ENCODE measurements at places on chromosomes 2 and 18. TPM values are rescaled to one million over a fixed set of nuclear protein-coding genes. Genes with fewer than 3 reads are reported as not detected.

MERTK gene
- total RNA-seq = 7.2 TPM

BARD1 gene
- total RNA-seq = 87.8 TPM

AFF3 gene
- total RNA-seq = 105 TPM

CDK5R2 gene
- 6.2 TPM for total RNA-seq

FTCDNL1 gene
- 3.3 TPM for total RNA-seq

SPC25 gene
- total RNA-seq = 3.4 TPM

SLC4A5 gene
- total RNA-seq = 2.2 TPM

TM4SF20 gene
- not detected for total RNA-seq

INPP1 gene
- 14.7 TPM for total RNA-seq

UGT1A10 gene
- not detected for total RNA-seq

CPO gene
- total RNA-seq = not detected

CHRNG gene
- total RNA-seq = 0.16 TPM

FAM228B gene
- 109 TPM for total RNA-seq

CRYGD gene
- 1.7 TPM for total RNA-seq

ARL4C gene
- total RNA-seq = 50.2 TPM

SPATA3 gene
- total RNA-seq = not detected

DSG1 gene
- total RNA-seq = 0.16 TPM

ERBB4 gene
- total RNA-seq = 127 TPM

COLEC11 gene
- 0.78 TPM for total RNA-seq

EFEMP1 gene
- 2.8 TPM for total RNA-seq

MBP gene
- 5.8 TPM for total RNA-seq

FAM237A gene
- total RNA-seq = not detected

ABCB11 gene
- total RNA-seq = 0.16 TPM

ABCG5 gene
- under 0.01 TPM for total RNA-seq

CKAP2L gene
- total RNA-seq = 2.2 TPM

SERPINB4 gene
- not detected for total RNA-seq

EN1 gene
- total RNA-seq = not detected

SETBP1 gene
- 52.3 TPM for total RNA-seq

CIB4 gene
- not detected for total RNA-seq

SIX3 gene
- total RNA-seq = not detected

VAMP5 gene
- total RNA-seq = 3.6 TPM

CFAP65 gene
- 0.16 TPM for total RNA-seq

NYAP2 gene
- total RNA-seq = 7.8 TPM

RAD51AP2 gene
- total RNA-seq = 0.47 TPM

CAPN13 gene
- 0.16 TPM for total RNA-seq

RDH14 gene
- 25.7 TPM for total RNA-seq

SERPINB5 gene
- total RNA-seq = not detected

MC5R gene
- 2.2 TPM for total RNA-seq

DYSF gene
- total RNA-seq = 0.47 TPM

All from occipital lobe (tissue), 3 donors.